Mucosa of gallbladder (tissue), 1 donor: ENCODE measurements at places on chromosomes 1 and 21. TPM values are rescaled to one million over a fixed set of nuclear protein-coding genes. Genes with fewer than 3 reads are reported as not detected.

AQP10 gene
- total RNA-seq: 0.32 TPM

PDZK1 gene
- 111 TPM for total RNA-seq

RGS2 gene
- 59.7 TPM for total RNA-seq

KRTAP7-1 gene
- not detected for total RNA-seq

CD160 gene
- total RNA-seq: 0.17 TPM

RNF207 gene
- 26.6 TPM for total RNA-seq

- no peak for DNase-seq
Measured at GRCh38 chr1:3028531-3029282, 7.4 kb downstream of the ACTRT2 start.

- peak; percentile 68 for DNase-seq
Measured at GRCh38 chr1:156356875-156357534, 12.0 kb upstream of the RHBG start.

DNA sequence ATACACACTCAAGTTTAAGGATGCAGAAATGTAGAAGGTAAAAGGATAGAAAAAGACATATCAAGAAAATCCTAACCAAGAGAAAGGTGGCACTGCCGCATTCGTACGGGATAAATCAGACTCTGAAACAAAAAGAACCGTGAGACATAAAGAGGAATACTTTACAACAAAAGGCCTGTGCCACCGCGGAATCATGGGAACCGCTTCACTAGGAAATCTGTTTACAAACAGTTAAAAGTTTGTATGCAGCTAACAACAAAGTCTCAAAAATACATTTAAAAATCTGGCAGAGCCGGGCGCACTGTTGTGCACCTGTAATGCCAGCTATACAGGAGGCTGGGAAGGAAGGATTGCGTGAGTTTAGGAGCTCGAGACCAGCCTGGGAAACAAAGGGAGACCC is 8.1 kb downstream of the WRAP73 start:
- no peak for DNase-seq

- DNase-seq: no peak
Measured at GRCh38 chr21:29487154-29487553, 188.4 kb downstream of the BACH1 start.

DNA sequence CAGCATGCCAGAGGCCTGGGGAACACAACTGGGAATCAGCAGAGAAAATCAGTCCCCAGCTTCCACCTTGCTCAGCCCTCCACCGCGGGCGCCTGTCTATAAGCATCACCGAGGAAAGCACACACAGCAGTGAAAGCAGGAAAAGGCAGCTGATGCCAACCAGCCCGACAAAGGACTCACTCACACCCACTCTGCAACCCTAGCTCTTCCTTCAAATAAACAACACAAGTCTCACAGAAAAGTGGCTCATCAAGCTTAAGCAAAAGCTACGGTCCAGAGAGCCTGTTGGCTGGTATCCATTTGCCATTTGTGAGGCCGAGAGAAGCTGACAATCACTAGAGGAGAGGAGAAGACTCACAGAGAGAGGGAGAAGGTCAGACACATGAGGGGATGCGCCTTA is 27.1 kb downstream of the MRAP start:
- no peak for DNase-seq

GRCh38 chr1:117661027-117661426 is 55.2 kb downstream of the TENT5C start:
- DNase-seq: no peak

- DNase-seq: no peak
Measured at GRCh38 chr1:237457573-237457972, 415.6 kb downstream of the RYR2 start.

- DNase-seq: peak; percentile 67
Measured at GRCh38 chr1:90850898-90851710, 134.0 kb upstream of the BARHL2 start.

- DNase-seq: no peak
Measured at GRCh38 chr1:1080122-1080757, 6.1 kb upstream of the RNF223 start.

- DNase-seq: no peak
Measured at GRCh38 chr1:15081102-15081501, 72.4 kb upstream of the TMEM51 start.

DNA sequence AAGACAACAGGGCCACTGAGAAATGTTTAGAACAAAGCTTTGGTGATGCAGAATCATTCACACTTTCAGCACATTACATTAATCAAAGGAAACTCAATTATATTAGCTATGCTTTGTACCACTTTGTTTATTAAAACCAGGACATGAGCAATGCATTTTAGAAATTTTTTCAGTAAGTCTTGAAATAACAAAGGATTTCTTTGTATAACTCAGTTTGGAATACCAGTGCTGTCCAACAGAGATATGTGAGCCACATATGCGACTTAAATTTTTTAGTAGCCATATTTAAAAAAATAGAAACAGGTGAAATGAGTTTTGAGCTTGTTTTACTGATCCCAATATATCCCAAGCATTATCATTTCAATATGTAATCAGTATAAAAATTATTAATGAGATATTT is 18.8 kb upstream of the F3 start:
- no peak for DNase-seq

GRCh38 chr1:28761189-28761588 is 24.4 kb downstream of the YTHDF2 start:
- DNase-seq: no peak
